ENCODE measurements at places on chromosomes 7 and 10.

DNA sequence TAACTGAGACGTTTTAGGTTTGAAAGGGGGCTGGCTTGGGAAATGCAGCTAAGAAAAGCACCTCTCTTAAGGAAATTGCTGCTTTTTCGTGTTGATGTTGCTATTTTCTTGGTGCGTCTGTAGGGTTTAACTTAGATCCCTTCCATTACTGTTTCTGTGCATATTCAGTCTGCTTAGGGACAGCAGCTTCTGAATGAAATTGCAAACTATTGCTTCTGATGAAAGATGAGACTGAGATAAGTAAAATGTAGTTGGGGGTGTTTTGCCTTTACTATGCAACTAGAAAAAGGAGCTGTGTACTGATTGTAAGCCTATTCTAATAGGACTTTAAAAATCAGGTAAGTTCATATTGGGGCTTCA, 772 bp downstream of the HDAC9 start:
- DNase-seq, result no peak

GRCh38 chr7:77537778-77538280, 734 bp downstream of the PTPN12 start:
- peak; percentile 23 for DNase-seq

- DNase-seq, result no peak
Measured at GRCh38 chr10:70320751-70321150, 36.9 kb upstream of the NPFFR1 start.

DNA sequence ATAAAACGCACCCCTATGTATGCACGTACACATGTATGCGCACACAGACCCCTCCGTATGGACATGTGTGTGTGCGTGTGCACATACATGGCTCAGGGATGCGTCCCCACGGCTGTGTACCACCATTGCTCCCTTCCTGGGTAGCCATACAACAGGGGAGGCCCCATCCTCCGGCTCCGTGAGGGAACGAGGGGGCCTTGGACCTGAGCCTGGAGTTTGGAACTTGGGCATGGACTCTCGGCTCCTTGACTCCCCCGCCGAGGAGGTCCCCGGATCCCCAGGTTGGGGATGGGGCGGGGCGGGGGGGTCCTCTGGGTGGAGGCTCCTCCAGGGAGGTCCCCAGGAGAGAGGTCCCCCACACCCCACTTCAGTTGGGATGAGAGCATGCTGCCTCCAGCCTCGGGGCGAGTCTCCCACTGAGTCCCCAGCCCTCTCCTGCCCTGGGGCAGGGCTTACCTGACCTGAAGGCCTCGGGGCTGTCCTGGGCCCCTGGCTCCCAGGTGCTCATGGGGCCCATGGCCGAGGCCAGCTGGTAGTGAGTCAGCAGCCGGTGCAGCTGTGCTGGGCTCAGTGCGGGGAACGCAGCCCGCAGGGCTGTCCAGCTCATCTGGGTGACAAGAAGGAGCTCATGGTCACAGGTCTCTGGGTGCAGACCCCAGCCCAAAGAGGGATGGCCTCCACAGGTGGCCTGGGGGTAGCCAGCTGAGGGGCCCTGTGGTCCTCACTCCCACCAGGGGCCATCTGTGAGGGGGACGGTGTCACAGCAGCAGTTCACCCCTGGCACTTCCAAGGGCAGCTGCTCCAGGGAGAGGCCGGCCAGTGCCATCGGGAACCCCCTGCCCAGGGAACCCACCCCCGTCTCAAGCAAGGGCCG, 29.9 kb downstream of the AP5Z1 start:
- no peak for DNase-seq

- no peak for DNase-seq
Measured at GRCh38 chr10:71547312-71547711, 150.6 kb downstream of the CDH23 start.

- no peak for DNase-seq
Measured at GRCh38 chr7:107002529-107002998, 41.9 kb upstream of the PRKAR2B start.

- DNase-seq, result no peak
Measured at GRCh38 chr7:16883918-16884317, 2.1 kb upstream of the AGR3 start.

- DNase-seq, result peak; percentile 55
Measured at GRCh38 chr10:32377458-32378259, 30.7 kb upstream of the EPC1 start.

- no peak for DNase-seq
Measured at GRCh38 chr7:113232885-113233284, 114.5 kb upstream of the SMIM30 start.

- DNase-seq, result no peak
Measured at GRCh38 chr10:47026301-47027107, 115.3 kb downstream of the PTPN20 start.

DNA sequence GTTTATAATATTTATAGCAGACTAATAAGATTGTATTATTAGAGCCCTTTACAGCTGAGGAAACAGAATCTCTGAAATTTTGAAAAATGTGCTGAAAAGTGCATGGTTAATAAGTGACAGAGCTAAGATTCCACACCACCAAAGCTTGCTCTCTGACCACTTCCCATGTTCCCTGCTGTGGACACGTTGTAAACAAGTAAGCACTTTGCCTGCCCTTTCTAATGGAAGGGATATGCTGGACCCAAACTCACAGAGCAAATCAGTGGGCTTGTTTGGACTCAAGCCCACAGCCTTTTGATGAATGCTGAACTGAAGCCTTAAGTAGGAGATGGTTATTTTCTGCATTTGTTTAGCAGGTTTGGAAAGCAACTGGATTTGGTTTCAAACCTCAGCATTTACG, 214.0 kb upstream of the TMEM72 start:
- peak; percentile 44 for DNase-seq

- no peak for DNase-seq
Measured at GRCh38 chr10:30091136-30091535, 31.8 kb upstream of the JCAD start.

DNA sequence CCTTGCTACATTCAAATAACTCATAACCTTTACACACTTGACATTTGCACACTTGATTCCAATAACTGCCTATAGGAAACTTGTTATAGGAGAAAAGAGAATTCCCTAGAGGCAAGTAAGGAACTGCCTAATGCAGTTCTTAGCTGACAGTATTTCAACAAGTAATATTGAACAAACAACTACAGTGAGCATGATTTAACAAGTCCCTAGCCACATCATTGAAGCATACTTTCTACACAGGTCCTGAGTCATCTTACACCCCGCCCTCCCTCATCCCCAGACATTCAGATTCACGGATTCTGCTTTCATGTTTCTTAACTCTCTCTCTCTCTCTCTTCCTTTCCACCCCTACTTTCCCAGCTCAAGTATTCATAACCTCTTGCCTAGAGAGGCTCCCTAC, 153.5 kb downstream of the LSM5 start:
- no peak for DNase-seq

GRCh38 chr10:35896001-35896400, 253.9 kb upstream of the FZD8 start:
- peak; percentile 81 for DNase-seq

DNA sequence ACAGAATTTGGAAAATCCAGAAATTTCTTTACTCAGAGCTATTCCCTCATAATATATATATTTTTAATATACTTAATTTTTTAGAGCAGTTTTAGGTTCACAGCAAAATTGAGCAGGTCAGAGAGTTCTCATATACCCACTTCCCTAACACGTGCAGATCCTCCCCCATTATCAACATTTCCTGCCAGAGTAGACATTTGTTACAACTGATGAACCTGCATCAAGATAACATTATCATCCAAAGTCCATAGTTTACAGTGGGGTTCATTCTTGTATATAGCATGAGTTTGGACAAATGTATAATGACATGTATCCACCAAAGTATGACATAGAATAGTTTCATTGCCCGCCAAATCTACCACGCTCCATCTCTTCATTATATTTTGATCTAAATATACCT, 170.0 kb downstream of the PTEN start:
- DNase-seq, result no peak

GRCh38 chr7:95780665-95781064, 8.3 kb downstream of the DYNC1I1 start:
- no peak for DNase-seq

DNA sequence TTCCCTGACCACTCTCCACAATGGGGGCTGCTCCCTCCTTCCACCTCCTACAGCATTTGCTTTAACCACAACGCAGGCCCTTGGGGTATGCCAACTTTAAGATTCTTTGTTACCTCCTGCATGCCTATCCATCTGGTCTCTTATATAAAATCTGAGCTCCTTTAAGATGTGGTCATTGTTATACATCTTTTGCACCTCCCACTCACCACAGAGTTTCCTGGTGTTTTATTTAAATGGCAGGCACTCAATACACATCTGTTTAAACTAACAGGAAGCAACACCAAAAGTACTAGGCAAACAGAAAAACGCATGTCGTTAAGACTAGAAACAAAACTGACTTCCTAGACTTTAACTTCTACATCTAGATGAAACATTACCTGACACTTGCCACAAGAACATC, 36.3 kb downstream of the SLC25A13 start:
- no peak for DNase-seq

Data from fibroblast of upper back skin (primary cell).